ENCODE measurements at places on chromosomes 7 and 10. TPM values are rescaled to one million over a fixed set of nuclear protein-coding genes. Genes with fewer than 3 reads are reported as not detected.

TUBAL3 gene
- total RNA-seq, result 1.6 TPM

STAG3 gene
- not detected for total RNA-seq

HELLS gene
- 29.8 TPM for total RNA-seq

SFTPA1 gene
- not detected for total RNA-seq

FEZF1 gene
- 0.17 TPM for total RNA-seq

ALOX5 gene
- total RNA-seq, result not detected

DNA sequence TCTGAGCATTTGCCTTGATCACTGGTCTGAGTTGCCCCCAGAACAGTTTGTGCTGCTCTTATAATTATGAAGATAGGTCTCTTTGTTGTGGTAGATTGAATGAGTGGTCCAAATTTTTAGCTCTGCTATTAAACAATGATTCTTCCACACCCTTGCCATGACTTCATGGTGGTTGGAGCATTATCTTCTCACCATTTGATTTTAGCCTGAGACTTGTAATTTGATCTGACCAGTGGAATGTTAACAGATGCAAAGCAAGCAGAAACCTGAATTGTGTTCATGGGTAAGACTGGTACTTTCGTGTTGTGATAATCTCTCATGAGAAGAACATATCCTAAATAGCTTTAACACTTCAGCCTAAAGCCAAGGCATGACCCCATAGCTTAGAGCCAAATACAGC lies 139.1 kb downstream of the TFPI2 start:
- no peak for DNase-seq

DNA sequence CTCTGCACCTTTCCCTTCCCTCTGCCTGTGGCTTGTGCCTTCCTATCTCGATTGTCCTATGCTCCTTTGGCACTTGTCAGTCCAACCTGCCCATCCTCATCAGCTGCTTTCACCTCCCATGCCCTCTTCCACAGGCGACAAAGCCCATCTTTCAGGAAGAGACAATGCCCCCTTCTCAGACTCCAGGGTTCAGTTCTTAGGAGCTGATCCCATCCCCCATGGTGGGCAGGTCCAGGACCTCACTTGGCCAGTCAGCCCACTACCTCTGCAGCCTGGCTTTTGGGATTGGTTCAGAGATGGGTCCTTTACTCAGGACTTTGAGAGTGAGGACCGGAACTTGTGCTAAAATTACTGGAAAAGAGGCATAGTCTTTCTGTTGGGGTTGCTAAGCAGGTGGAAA lies 74.0 kb upstream of the NANOS1 start:
- DNase-seq, result no peak

DNA sequence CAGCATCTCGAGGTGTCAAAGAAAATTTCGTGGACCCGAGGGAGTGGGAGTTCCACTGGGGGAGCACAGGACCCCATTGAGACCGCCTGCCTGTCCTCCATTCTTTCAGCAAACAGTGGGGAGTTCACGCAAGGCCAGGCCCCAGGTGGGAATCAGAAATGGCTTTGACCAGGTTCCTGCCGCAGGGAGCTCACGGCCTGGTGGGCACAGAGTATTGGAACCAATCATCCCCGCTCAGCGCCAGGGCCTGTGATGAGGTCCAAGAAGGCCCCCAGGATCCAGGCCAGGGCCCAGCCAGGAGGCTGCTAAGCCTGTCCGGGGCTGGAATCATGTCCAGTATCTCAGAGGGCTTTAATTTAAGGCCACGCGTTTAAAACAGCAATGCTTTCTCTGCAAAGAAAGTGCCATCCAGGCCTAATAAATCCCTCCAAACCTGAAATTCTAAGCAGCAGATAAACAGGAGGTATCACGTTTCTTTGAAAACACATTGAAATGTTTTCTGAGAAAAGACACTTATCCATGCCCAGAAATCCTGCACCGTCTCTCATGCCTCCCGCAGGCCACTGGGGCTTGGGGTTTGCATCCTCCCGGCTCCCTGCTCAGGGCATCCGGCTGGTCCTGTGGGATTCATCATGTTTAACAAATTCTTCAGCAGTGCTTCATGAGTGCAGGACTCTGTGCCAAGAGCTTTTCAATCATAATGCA lies 125.7 kb downstream of the OAT start:
- DNase-seq, result no peak

DNA sequence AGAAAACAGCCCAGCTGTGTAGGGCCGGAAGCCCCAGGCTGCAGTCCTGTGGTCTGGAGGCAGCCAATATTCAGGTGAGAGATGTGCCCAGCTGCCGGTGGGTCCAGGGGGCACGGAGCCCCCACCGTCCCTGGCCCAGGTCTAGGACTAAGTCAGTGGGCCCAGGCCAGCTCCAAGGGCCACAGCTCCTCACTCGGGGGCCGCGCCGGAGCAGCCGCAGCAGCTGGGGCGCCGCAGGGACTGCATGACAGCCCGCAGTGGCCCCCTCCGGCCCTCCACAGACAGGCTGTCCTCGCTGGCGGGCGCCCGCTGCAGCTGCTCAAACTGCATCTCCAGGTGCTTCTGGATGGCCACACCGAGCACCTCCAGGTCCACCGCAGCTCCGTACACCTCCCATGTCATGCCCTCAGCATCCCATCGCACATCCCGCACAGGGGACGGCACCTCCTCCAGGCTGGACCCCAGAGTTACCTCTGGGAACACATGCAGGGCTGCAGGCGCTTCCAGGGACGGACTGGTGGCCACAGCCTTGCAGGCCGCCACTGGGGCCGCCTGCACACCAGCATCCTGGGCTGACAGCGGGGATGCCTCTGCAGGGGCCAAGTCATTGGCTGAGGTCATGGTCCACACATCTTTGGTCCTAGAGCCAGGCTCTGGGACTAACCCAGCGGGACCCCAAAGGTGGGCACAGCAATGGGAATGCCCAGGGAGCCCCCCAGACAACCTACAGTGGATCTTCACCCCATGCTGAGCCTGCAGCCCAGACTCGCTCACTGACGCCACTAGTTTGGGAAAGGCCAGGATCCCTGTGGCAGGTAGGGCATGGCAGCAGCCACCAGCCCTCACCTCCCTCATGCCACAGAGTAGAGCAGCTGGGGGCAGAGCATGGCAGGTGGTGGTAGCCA lies 7.0 kb downstream of the GPRIN2 start:
- DNase-seq, result no peak

GRCh38 chr7:78620920-78621319 lies 822.3 kb downstream of the PHTF2 start:
- no peak for DNase-seq

GRCh38 chr10:120282846-120283492 lies 174.1 kb upstream of the PLPP4 start:
- no peak for DNase-seq

DNA sequence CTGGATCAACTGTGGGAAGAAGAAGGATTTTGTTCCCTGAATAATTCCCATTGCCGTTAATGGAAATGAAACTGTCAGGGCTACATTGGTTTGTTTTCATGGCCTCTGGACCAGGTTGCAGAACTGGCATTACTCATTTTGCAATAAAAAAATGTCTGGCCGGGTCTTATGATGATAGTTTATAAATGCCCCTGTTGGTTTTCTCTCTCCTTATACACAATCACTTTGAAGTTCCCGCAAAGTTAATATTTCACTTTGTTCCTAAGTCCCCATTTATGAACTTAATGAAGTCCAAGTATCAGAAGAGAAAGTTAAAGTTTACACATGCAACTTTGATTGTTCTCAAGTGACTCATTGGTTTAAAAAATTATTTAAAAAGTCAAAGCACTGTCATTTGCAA lies 150.7 kb upstream of the PRR15 start:
- DNase-seq, result no peak

DNA sequence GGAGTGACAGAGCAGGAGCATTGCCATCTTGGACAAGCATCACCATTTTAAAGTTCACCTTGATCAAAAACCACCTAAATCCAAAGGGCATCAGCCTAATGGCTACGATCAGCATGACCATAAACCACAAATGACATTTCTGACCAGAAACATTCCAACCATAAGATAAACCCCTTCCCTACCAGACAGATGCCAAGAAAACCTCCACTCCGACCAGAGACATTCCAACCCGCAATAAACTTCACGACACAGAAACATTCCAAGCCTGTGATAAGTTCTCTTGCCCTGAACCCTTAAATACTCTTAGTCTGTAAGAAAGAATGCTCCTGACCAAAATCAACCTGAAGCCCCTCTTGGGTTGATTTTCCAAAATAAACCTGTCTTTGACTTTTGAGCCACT lies 606.9 kb downstream of the POM121L12 start:
- DNase-seq, result no peak

DNA sequence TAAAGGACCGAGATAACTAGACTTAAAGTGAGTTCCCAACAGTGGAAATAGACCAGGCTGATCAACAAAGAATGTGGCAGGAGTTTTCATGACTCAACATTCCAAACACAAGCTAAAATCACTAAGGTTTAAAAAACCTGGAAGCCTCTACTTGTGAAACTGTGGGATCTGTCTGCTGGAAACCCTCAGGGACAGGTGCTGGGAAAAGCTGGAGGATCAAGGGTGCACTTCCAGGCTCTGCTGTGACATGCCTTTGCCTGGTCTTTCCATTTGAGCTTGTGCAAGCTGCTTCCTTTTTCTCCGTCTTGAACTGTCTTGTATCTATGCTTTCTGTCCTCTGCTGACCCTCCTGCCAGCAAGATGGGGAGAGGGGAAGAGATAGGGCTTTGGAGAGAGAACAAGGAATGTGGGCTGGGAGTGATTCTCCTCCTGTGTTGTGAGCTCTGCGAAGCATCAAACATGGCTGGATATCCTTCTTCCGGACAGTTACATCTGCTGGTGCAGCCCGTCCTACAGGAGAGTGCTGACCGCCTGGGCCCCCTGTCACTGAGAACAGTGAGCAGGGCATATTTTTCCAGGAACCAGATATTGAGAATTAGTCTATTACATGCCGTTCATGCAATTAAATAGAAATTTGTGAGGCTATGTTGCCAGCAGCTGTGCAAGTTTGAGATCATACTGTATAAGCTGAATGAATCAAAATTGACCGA lies 25.5 kb downstream of the ARHGAP22 start:
- DNase-seq, result no peak

- no peak for DNase-seq
Measured at GRCh38 chr10:47027108-47027783, 116.0 kb downstream of the PTPN20 start.

- no peak for DNase-seq
Measured at GRCh38 chr10:22893781-22894180, 34.1 kb upstream of the ARMC3 start.

- no peak for DNase-seq
Measured at GRCh38 chr10:61120805-61121204, 176.8 kb upstream of the RHOBTB1 start.

- no peak for DNase-seq
Measured at GRCh38 chr10:14773551-14774213, 1.0 kb downstream of the FAM107B start.

DNA sequence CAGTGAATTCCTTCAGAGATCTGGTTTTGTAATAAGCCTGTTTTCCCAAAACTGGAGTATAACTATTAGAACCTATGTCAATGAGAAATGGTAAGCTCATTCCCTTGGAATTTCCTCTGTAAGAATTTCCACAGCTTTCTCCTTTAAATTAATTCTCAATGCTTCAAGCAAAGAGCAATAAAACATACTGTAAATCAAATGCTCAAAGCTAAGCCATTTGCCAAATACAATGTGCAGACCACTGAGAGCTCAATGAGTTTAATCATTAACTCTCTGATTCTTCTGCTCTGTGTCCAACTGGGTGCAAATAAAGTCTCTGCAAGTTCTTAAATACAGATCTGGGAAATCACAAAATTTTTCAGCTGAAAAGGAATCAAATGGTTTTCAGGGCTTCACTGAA lies 227.6 kb upstream of the IMMP2L start:
- no peak for DNase-seq

DNA sequence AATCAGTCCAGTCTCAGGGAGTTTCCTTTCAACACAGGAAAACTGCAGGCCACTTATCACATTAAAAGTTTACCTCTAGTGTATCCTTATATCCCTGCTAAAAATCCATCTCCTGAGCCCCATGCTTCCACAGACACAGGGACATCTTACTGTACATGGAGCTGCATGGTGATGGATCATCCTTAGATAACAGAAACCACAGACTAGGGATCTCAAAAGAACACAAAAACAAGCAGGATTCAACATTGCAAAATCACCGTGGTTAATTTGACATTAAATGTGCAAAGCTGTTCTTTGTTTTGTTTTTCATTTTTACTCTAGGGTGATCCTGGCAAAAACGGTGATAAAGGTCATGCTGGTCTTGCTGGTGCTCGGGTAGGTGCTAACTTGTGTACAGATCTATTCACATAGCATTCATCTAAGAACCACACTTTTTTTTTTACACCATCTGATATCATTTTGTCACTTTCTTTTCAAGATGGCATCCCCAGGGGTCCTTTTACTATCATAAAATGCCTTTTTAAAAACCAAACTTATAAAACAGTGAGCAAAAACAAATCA lies 18.1 kb downstream of the COL1A2 start:
- DNase-seq, result no peak

- no peak for DNase-seq
Measured at GRCh38 chr7:73921623-73922528, 60.9 kb downstream of the TMEM270 start.

GRCh38 chr10:115321360-115321759 lies 228.2 kb downstream of the ATRNL1 start:
- no peak for DNase-seq

DNA sequence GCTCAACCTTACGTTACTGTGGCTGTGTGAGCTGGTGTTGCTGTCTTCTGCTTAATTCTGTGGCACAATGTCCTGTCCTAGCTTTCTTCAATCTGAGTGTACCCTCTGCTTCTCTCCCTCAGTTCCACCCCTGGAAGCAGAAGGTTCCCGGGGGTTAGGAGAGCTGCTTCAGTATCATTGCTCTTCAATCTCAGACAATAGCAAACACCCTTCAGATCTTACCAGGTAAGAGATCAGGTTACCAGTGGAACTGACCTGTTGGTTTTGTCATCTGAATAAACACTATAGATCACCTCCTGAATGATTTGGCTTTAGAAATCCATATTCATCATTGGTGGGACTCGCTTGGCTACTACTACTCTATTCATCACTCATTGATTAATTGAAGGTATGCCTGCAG lies 48.4 kb downstream of the DNAJB9 start:
- no peak for DNase-seq

Measured in NCI-H460 (cell line).